Stimulated activated CD4-positive, alpha-beta T cell treated with anti-CD3 and anti-CD28 coated beads, Interleukin-15, amount 100 ng/mL, for 48 hours (primary cell): ENCODE measurements at places on chromosomes 7 and 10.

DNA sequence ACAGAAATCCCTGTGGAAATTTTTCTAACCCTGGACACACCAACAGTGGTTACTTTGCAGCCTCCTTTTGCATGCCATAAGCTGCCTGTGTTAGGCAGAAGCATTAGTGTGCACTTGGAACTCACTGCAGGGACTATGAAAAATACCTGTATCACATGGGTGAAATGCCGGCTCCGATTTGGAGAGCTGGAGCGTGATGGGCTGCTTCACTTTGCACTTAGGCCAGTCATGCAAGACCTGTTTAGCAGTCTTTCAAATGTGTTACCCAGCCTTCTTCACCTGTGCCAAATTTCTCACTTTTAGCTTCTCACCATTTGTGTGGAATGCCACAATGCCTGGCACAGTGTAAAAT is 11.3 kb downstream of the NCOA4 start:
- no peak for DNase-seq

GRCh38 chr10:125373546-125373945 is 213.2 kb upstream of the CTBP2 start:
- no peak for DNase-seq

- DNase-seq = no peak
Measured at GRCh38 chr10:107028236-107028635, 136.3 kb downstream of the SORCS1 start.

- no peak for DNase-seq
Measured at GRCh38 chr7:29043576-29043975, 85.4 kb upstream of the TRIL start.

DNA sequence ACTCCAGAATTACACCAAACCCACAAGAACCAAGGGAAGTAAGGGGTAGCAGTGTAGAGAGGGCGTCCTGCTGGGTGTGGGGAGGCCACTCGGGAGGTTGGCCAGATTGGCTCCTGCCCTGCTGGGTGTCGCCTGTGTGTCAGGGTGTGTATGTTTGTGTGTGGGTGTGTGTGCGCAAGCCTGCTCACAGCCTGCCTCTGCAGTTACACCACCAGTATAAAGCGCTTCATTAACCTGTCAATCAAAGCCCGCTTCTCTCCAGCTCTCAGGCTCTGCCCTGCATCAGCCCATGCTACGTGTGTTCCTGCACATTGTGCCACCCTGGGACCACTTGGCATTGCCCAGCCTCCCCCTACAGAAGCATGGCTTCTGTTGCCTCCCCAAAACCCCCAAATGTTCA is 83.3 kb upstream of the PAX2 start:
- DNase-seq = no peak

DNA sequence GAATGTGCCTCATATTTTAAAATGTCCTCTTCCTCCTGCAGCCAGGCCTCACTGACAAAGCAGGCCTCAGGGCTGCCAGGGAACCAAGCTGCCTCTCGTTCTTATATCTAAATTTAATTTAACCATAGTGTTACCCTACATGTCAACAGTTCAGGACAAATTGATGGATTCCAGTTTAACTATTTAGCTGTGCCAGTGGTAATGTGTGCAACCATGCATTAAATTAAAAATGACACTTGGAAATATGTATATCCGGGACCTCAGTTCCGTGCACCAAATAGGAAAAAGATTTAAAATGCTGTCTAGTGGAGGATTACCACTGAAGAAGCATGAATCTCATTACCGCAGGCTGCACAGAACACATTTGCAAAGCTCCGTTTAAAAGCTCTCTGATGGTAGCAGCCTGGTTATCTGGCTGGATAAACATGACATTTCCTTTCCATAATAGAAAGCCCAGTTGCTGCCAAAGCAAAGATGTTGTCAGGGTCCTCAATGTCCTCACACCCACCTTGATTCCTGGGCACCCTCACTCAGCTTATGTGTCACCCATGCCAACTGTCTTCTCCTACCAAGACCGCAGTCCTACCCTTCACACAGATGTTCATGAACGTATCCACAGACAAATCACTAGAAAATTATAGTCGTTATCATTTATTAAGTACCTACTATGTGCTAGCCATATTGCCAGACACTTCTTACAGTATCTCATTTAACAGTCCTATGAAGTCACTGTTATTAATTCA is 73.3 kb upstream of the FRMD4A start:
- DNase-seq = no peak

DNA sequence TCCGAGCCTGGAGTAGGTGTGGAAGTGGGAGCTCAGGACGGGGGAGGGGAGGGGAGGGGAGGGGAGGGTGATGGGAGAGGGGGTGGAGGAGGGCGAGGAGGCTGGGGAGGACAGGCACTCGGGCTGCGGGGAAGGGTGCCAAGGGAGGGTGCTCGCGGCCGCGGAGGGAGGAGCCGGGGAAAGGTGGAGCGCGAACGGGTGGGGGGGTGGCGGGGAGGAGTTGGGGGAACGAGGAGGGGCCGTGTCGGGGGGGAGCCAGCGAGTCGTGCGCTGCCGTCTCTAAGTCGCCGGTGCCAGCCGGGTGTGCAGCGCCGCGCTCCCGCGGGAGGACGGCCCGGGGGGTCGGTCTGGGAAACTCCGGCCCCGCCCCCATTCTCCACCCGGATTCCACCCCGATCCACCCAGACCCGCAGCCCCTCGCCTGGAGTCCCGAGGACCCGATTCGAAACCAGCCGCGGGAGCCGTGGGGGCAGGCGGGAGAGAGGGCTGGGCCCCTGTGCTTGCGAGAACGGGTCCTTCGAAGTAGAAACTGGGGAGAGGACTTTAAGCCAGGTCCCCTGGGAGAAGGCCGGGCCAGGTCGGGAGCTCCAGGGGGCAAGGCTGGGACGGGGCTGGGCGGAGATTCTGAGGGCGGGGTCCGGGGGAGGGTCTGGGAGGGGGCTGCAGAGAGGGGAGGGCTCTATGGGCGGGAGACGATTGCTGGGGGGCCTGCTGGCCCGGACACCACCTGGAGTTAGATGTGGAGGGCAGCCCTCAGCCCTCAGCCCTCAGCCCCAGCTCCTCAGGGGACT is at the start of gene ZNF467:
Gene ZNF467 (minus strand): TSS at position 143 of the 791 bp plus-strand sequence. CDS start 2,556 bp downstream, outside the sequence.
- no peak for DNase-seq

DNA sequence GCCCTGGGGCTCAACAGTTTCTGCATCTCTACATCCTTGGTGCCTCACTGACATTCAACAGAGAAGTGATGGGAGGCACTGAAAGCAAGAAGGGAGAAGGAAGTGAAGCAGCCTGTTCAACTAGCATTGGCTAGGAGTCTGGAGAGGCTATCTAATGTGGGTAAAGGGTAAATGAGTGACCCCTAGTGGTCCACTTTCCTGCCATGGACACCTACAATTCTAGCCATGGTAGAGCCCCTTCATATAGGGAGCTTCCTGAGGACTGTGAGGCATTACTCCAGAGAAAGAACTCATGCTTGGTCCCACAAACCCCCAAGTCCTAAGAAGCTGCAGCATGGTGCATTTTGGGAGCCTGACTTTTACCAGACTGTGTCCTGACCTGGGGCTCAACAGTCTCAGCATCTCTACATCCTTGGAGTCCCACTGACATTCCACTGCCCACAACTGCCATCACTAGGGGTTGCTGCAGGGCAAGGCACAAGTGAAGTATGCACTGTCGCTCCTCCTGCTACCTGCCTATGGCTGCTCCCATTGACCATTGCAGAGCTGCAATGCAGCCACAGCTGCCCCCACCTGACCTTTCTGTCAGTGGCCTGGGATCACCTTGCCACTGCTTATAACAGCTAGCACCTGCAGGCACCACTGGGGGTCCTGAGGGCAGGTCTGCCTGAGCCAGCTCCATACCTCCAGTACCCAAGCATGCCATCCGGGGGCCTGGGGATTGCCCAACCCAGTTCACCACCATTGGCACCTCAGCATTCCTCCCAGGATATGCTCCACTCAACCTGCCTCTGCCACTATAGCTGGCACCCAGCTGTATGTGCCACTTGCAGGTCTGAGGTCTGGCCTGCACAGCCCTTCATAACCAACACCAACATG is 44.1 kb upstream of the CDK6 start:
- no peak for DNase-seq

- DNase-seq = no peak
Measured at GRCh38 chr10:9547936-9548904, 1469.5 kb upstream of the CELF2 start.

GRCh38 chr7:28512668-28513440 is 100.5 kb downstream of the CREB5 start:
- no peak for DNase-seq

- DNase-seq = no peak
Measured at GRCh38 chr10:88081457-88082054, 218.1 kb downstream of the PTEN start.

DNA sequence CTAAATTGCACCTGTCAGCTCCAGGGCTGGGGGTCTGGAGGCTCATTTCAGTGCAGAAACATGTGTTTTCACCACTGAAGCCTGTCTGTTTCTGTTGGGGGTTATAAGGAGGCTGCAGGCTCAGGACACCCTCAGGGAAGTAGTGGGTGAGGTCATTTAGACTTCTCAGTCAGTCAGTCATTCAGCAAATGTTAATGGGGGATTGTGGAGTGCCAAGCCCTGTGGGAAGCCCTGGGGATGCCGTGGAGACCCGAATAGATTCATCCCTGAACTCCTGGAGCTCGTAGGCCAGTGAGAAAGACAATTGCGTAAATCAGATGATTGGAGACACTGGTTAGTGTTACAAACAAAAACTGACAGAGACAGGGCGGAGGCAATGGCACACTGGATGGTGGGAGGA is 19.2 kb downstream of the LHPP start:
- no peak for DNase-seq

GRCh38 chr10:51031950-51032349 is 42.3 kb upstream of the PRKG1 start:
- no peak for DNase-seq

DNA sequence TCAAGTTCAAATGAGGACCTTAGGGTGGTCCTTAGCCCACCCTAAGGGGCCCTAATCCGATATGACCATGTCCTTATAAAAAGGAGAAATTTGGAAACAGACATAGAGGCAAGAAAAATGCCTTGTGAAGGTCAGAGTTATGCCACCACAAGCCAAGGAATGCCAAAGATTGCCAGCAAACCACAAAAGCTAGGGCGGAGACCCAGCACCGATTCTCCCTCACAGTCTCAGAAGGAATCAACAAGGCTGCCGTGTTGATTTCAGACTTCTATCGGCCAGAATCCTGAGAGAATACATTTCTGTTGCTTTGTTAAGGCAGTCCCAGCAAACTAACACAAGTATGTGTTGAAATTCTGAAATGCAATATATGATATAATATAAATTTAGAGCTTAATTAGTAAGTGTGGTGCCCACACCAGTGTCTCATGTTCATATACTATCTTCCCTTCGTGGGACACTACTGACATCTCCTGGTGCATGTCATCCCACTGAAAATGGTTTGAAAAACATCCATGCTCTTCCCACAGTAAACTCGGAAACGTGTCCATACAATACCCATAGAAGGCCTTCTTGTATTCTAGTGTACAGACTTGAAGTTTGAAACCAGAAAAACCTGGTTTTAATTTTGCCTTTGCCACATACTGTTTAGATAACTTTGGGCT is 349.0 kb downstream of the TNS3 start:
- no peak for DNase-seq

DNA sequence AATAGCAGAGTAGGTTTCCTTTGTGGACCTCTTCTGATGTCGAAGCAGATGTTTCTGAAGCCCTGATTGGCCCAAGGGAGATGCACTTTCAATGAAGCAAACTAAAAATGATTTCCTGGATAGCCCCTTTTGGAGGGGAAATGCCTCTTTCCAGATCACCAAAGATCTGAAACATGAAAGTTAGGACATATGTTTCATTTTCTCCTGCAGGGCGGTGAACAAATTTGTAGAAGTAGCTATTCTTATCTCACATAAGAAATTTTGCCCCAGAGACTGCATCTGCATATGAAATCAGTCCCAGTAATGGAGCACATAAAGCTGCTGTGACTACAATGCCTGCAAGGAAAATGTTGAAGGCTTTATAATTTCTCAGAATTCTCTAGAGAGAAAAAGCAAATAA is 56.0 kb downstream of the THSD7A start:
- DNase-seq = no peak

DNA sequence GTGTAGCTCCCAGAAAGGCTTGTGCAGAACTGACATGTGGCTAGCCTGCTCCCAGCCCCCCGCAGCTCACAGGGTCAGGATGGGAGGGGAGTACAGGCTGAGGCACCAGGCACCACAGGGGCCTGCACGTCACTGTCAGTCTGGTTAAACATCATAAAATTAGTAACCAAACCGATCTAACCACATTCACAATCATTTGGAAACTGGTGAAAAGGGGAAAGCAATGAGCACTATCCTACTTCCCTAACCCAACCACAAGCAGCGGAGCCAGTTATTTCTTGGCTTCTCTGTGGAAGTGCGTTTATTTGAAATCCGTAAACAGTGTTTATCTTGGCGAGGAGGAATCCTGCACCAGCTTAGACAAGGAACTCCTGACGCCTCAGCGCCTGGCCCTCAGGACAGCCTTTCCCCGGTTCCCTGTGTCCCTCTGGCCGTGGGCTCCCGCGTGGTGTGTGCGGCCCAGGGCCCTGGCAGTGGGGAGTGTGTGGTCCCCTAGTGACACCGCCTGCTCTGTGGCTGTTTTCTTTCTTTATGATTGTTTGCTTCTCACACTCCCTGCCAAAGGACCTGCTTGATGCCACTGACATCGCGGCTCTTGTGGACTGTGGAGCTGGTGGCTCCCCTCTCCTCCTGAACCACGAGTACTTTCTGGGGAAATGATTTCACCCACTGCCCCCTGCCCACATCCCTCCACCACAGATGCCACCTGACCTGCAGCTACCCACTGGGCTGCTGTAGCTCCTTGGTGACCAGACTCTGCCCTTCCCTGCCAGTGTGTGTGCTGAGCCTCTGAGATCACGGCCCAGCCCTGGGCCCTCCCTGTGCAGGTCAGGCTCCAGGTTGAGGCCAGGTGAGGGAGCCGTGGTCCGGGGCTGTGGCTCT is 38.0 kb downstream of the INPP5A start:
- DNase-seq = no peak

GRCh38 chr7:17444673-17445072 is 146.2 kb downstream of the AHR start:
- DNase-seq = no peak

DNA sequence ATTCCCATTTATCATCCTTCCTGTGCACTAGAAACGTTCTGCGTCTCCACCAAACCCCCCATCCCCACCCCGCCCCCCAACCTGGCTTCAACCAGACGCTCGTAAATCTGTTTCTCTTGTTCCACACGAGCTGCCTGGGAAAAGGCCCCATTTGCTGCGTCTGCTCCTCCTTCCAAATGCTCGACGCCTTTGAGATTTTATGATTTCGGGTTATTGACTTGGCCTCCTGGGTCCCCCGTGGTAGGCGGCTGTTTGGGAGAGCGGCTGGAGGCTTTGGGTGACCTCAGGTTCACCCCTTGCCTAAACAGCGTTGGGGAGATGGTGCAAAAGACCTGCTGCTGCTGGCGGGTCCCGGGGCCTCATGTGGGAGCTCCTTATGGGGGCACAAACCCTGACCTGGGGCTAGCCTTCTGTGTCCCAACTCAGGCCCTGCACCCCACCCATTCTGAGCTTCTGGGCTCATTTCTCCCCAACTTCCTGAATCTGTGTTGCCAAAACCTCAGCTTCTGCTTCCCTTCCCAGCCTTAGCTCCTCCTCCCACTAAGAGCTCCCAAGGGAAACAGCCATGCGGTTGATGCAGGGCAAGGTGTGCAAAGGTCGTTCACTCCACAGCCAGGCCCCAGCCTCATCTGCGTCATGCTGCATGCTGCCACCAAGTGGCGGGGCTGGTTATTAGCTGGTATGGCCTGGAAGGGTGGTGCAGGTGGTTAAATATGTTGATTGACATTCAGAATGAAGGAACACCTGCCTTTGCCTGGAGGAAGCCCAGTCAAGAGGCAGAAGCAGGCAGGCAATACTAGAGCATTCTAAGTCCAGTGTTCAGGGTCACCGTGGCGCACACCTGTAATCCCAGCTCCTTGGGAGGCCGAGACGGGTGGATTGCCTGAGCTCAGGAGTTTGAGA is 49.1 kb upstream of the ELN start:
- peak; percentile 5 for DNase-seq
